ENCODE measurements at places on chromosomes 4 and X.

- no peak for DNase-seq
These were observed 159.9 kb upstream of the MAMLD1 start for GRCh38 chrX:150203248-150203645.

DNA sequence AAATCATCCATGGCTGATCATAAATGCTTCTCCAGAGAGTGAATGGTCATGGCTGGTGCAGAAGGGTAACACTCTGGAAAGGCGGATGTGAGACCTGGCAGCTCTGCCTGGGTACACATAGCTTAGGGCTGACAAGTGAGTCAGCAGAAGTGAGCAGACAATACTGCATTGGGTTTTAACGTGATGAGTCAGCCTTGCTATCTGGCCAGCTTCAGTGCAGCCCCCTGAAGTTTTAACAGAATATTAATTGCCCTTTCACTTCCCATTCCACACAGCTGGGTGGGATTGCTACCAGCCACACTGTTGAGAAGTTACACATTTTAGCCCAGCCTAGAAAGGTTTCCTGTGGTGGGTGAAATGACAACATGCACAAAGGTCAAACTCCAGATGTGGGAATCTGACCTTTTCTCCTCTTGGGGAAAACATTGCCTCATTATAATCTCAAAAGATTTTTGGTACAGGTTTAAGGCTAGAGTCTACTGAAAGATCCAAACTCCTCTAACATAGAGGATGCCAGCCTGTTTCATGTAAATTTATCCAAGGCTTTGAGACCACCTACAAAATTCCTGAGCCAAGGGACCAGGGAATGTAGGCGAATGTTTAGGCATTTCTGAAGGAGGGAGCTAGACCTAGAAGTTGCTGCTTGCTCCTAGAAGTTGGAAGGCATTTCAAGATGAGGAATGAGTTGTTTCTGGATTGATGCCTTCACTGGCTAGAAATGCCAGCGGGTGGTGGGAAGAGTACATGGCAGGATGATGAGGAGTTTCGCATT lies 230.3 kb upstream of the PGRMC2 start:
- no peak for DNase-seq

- DNase-seq: no peak
These were observed 62.7 kb downstream of the KDM6A start for GRCh38 chrX:44935640-44936039.

GRCh38 chr4:67470871-67471270 lies 74.4 kb downstream of the CENPC start:
- DNase-seq: no peak

DNA sequence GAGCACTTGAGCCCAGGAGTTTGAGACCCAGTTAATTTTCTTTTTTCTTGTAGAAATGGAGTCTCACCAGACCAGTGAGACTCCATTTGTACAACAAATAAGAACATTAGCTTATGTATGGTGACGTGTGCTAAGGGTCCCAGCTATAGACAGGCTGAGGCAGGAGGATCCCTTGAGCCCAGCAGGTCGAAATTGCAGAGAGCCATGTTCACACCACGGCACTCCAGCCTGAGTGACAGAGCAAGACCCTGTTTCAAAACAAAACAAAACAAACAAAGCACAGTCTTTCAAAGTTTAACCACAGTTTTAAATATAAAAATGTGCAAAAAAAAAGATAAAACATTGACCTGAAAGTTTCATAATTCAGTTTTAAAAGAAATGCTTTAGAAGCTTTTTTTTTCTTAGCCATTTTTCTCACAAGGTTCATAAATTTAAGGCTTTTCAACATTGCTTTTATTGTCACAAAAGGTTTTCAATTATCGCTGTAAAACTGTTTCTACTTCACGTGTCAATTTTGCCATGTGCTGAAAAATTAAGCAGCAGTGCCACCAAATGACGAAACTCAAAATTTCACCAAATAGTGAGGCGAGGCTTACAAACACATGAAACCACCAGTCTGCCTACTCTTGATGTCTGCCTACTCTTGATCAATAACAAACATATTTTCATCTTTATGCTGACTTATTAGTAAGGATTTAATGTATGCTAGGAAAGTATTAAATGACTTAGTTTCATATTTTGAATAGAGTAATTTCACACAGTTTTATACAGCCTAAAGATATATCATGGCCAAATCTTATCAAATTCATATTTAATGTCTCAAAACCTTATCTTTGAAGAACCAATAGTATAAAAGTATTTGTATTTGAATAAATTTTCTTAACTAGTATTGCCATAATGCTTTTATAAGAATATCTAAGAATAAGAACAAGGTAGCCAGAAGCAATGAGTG lies 126.3 kb downstream of the NEK1 start:
- no peak for DNase-seq

GRCh38 chrX:119389871-119390501 lies 9.2 kb upstream of the SLC25A43 start:
- no peak for DNase-seq

DNA sequence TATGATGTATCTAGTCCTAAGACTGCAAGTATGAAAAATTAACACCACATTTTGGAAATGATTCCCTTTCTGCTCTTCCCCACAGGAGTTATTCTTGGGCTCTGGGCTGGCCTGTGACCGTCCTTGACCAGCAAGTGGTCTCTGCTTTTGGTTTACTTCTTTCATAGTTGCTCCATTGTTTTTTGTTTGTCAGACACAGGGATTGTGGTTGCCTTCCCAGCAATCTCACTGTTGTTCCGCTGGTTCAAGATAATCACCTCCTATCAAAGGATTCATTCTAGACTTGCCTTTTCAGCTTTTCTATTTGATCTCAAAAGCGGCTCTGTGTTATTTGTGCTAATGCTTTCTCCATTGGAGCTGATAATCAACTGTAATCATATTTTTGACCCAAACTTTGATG lies 218.8 kb downstream of the MGST2 start:
- DNase-seq: no peak

- no peak for DNase-seq
These were observed 646 bp upstream of the FAM3A start for GRCh38 chrX:154516656-154517100.

DNA sequence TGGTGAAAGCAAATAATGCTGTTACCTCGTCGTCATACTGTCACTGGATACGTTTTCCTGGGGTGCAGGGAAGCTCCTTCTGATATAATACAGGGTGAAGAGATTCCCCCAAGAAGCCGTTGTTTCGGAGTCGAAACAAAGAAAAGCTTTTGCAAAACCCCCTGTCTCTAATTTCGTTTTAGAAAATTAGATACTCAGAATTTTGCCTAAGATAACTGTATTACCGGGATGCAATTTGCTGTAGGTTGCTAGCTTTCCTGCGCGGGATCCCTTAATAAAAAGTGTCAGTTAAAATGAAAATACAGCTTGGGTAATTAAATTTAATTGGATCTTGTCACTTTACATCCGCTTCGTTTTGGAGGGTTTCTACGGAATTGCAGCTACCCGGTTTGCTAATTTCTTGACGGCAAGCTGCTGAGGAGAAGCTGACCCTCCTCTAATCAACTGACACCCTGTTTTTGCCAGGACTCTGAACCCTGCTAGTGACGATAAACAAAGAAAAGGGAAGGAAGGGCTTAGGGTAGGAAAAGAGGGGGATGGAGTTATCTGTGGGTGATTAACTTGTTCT lies 174.6 kb downstream of the SHOX start:
- no peak for DNase-seq

Measured in stimulated activated CD4-positive, alpha-beta T cell treated with anti-CD3 and anti-CD28 coated beads, Interleukin-1b, Interleukin-23, amount 100 ng/mL, for 24 hours (primary cell).